Choroid plexus epithelial cell (primary cell): ENCODE measurements at places on chromosomes 1 and 21.

DNA sequence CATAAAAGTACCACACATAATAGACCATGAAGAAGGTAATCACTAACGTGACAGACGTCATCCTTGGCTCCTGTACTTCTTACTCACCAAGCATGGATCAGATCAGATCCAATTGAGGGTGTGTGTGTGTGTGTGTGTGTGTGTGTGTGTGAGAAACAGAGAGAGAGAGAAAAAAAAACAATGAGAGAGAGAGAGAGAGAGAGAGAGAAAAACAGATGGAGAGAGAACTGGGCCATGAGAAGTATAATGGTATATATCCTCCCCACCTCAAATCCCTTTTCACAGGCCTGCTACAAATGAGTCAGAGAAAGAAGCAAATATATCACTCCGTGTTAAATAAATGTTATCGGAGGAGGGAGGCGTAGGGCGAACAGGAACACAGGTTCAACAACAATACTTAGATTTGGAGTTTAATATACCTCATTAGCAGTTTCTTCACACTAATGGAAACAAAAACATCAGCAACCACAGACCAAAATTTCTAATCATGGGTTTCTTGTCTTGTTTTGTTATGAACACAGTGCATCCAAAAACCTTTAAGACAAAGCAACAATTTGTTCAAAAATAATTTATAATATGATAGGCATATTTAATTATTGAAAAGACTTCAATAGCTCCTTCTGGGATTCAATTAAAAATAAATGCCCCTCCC is 45.3 kb downstream of the TIAM1 start:
- DNase-seq, result no peak

DNA sequence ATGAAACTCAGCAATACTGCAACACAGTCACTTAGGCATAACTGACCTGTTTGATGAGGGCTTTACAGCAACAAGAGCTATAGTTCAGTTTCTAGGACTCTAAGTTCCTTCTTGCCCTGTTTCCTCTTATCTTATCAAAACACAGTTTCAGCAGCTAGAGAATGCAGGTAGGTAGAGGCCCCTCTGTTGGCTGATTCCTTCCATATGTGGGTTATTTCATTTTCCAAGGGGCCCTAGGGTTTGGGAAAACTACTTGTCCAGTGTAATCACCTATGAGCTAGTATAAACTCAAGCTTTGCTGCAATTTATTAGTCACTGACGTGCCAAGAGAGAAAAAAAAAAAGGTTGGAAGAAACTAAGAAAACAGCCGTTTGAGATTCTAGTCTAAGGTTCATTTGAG is 607.7 kb upstream of the USP24 start:
- DNase-seq, result no peak

DNA sequence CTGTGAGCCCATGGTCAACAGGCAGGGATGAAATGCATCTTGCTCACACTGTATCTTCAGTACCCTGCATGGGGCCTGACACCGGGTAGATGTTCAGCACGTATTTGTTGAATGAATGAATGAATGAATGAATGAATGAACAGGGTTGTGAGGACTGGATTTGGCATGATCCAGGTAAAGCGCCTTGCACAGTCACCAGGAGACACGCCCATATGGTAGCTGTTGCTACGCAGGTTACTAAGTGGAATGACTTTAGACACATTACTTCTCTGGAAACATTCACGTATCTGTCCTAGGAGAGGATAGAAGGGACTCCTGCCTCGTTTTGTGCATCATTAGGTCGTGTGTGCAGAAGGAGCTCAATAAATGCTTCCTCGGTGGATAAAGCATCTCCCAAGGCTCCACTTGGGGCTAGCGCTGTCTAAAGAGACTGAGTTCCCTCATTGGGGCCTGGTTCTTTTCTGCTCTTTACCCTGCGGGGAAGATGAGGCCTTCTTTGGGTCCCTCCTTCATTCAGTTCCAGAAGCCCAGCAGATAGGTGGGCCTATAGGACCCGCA is 54.2 kb downstream of the NDUFS5 start:
- no peak for DNase-seq

DNA sequence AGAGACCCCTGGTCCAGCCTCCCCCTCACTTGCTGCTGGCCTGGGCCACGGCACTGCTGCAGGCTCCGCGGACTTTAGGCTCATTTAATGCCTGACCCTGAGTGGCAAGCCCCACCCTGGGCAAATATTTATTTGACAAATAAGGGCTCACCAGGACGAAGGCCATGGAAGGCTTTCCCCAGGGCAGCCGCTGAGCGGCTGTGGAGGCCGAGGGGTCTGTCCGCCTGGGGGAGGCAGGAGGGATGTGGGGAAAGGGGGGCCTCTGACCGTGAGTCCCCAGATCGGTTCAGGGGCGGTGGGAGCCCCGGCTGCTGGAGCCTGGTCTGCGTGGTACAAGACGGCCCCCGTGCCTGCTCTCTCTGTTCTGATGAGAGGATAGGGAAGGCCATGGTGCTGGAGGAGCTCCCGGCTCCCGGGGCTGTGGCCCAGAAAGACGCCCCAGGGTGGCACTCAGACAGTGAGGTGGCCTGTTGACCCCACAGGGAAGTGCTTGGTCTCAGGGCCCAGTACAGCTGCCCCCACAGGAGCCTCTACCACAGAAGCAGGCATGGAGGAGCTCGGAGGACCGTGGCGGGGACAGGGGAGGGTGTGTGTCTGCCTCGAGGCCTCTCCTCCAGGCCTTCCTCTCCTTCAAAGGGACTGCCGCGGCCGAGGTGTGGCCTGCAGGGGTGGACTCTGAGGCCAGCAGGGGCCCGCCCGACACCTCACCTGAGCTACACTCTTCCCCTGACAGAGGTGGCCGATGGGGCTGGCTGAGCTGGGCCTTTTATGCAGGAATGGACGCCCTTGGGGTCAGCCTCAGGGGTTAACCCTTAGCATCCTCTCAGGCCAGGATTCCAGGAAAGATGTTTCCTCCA is 9.1 kb upstream of the C1orf159 start:
- DNase-seq, result no peak

DNA sequence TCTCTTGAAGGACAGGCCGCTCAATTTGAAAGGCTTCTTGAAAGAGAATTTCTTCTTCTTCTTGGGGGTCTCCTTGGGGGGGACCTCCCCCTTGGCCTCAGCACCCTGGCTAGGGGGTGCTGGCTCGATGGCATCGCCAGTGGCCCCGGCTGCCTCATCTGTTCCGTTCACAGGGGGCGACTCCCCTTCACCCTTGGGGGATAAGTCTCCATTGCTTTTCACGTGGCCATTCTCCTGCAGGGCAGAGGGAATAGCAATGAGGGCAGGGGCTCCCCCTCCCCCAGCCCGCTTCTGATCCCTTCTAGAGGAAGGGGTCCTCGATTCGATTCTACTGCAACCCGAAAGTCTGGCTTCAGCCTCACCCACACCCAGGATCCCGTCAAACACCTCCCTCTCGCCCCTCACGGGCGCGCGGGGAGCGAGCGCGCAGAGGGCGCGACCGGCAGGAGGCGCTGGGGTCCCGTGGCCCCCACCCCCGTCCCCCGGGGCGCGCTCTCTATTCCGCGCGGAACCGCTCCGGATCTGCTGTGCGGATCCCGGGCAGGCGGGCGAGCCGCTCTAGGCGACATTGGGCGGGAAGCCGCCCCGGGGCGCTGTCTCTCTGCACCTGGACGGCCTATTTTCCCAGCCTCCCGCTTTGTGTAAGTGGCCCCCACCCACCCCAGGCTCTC is 1.0 kb downstream of the MARCKSL1 start:
- no peak for DNase-seq

- no peak for DNase-seq
These were observed 24.2 kb upstream of the CDC14A start for GRCh38 chr1:100328133-100328532.

- DNase-seq, result no peak
These were observed 123.2 kb downstream of the CASZ1 start for GRCh38 chr1:10673109-10673711.

DNA sequence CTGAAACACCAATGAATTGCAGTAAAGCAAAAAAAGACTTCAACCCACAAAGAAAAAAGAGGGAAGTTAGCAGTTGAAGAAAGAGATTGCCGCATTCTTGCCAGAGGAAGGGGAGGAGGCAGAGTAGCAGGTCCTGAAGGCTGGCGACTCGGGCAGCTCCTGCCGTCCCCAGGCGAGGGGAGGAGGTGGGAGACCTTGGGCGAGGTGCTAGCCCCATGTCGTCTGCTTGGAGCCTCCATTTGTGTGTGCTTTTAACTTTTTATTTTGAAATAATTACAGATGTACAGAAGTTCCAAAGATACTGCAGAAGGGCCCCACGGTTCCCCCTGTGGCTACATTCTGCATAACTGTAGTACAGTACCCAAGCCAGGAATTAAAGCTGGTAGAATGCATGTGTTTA is 6.7 kb downstream of the TRPM2 start:
- peak; percentile 12 for DNase-seq

DNA sequence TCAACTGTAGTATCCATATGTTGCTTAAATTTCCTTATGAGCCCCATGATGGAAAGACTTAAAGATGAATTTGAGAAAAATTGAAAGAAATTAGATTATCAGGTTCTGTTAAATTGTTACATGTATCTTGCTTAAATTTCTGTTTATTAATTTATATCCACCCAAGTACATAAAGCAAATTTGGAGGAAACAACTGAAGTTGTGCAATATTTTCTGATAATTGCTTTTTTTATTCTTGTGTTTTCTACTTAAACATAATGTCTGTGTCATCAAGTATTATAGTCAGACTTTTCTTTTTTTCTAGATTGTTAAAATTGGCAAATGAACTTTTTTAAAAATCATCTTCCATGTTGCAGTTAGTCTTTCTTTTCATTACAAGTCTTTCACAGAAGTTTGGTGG is 36.8 kb downstream of the RNF11 start:
- no peak for DNase-seq

GRCh38 chr21:42740405-42740909 is 87.0 kb downstream of the PDE9A start:
- no peak for DNase-seq

DNA sequence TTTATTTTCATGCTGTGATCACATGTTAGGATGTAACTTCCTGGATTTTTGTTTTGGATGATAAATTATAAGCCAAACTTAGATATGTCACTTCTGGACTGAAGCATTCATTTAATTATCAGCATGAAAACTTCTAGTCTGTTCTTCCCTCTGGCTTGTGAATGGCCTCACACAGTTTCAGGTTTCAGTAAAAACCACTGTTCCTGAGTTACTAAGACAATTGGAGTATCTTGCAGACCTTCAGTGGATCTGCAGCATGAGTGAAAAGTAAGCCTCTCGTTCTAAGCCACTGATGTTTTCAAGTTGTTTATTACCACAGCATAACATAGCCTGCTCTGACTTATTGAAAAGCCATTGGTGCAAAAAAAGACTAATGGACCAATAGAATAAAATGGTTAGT is 55.3 kb upstream of the RGS21 start:
- DNase-seq, result peak; percentile 48

DNA sequence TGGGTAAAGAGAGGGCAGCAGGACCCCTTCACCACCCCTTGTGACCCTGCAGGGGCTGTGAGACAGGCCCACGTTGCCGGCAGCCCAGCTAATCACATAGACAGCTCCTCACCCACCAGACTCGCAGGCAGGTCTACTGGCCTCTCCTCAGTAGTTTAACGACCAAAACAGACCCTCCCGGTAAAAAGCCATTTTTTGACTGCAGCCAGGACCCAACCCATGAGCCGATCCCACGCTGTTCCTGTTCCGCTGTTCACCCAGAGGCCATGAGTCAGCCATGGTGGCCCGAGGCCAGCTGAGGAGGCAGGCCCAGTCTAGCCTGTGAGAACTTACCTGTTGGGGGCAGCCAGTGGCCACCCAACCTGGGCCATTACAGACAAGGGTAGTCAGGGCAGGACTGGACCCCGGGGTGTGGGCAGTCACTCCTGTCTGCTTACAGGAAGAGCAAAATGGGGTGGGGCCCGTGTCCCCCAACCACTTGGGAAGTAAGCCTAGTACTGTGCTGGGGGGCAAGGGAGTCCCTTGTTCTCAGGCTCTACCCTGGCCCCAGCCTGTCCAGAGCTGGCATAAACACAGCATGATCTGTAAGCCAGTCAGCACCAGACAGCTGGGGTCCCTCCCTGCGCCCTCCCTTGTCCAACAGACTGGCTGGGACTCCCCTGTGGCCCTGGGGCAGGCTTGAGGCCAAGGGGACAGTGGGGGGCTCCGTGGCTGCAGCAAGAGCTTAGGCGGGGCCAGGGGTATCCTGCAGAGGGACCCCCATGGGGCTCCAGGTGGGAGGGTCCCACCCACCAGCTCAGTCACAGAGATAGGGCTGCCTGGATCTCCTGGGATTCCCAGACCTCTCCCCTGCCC is 61.9 kb downstream of the WNT9A start:
- DNase-seq, result peak; percentile 45

DNA sequence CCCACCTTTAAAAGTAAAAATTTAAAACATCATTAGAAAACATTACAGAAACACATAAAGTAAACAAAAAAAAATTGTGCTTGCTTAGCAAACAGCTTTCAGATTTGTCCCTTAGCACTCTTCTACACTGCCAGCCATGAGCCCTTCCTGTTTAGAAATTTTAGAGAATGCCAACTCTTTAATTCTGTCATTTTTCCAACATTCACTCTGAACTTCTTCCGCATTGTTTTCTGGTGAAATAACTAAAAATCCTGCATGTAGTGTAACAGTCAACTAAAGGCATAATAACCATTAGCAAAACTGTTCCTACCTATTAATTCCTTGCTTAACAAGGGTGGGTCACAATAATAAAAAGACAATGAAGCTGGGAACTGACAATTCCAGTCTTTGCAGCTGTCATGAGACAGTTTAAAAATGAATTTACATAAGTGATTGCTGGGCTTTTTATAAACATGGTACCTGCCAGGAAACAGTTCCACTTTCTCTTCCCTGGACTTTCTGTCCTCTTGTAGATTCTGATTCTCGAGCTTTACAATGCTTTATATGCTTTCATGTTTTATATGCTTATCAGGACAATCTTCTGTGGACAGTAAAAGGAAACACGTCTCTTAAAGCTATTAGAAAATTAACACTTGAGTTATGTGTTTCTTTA is 19.0 kb downstream of the GNG12 start:
- DNase-seq, result no peak

DNA sequence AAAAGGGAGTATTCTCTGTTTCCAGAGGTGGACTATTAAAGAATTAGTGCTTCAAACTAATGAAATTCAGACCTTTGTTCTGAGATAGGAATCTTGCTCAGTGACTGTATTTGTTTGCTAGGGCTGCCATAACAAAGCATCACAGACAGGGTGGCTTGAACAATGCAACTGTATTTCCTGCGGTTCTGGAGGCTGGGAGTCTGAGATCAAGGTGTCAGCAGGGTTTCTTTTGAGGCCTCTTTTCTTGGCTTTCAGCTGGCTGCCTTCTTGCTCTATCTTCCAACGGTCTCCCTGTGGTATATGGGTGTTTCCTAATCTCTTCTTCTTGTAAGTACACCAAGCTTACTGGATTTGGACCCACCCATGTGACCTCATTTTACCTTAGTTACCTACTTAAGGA is 264.6 kb upstream of the PROX1 start:
- DNase-seq, result no peak

GRCh38 chr1:53967409-53968124 is 21.4 kb downstream of the LRRC42 start:
- DNase-seq, result no peak

- DNase-seq, result peak; percentile 27
These were observed at the start of gene FAAH for GRCh38 chr1:46394108-46394871. Gene FAAH, plus strand, starts transcription at chr1:46394317. Its CDS starts 32 bp downstream, at chr1:46394349.
